SJSA1 (cell line): ENCODE measurements at places on chromosomes 3 and 15. TPM values are rescaled to one million over a fixed set of nuclear protein-coding genes. Genes with fewer than 3 reads are reported as not detected.

GRCh38 chr15:41851167-41851523 is 12.5 kb downstream of the PLA2G4B start:
- no peak for DNase-seq

- no peak for DNase-seq
Observed at GRCh38 chr3:161038725-161039124, 66.4 kb downstream of the B3GALNT1 start.

DNA sequence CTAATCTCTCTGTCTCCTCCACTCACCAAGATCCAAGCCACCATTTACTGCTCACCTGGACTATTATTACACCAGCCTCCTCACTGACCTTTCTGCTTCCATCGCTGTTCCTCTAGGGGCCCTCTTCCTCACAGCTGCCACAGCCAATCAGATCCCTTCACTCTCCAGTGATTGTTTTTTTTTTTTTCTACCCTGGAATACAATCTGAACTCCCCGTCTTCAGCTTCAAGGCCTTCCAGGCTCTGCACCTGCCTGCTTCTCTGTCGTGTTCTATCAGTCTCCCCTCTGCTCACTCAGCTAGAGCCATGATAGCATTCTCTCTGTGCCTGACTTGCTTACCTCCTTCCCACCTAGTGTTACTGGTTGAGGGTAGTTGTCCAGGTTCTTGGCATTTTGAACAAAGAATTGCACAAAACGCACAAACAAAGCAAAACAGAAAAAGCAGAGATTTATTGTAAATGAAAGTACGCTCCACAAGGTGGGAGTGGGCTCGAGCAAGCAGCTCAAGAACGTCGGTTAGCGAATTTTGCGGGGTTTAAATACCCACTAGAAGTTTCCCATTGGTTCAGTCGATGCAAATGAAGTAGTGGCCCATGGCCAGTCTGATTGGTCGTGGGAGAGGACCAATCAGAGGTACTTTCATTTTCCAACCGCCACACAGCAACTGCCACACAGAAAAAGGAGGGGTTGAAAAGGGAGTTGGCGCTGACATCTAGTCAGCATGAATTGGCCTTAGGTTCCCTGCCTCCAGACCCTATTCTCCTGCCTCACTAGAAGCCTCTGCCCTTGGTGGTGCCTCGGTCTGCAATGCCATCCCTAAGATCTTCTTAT is 188.9 kb downstream of the TLE3 start:
- DNase-seq = no peak

The C3orf85 gene
- total RNA-seq = not detected in 2 replicates

- no peak for DNase-seq
Observed at GRCh38 chr3:149273096-149273751, 51.6 kb upstream of the CP start.

DNA sequence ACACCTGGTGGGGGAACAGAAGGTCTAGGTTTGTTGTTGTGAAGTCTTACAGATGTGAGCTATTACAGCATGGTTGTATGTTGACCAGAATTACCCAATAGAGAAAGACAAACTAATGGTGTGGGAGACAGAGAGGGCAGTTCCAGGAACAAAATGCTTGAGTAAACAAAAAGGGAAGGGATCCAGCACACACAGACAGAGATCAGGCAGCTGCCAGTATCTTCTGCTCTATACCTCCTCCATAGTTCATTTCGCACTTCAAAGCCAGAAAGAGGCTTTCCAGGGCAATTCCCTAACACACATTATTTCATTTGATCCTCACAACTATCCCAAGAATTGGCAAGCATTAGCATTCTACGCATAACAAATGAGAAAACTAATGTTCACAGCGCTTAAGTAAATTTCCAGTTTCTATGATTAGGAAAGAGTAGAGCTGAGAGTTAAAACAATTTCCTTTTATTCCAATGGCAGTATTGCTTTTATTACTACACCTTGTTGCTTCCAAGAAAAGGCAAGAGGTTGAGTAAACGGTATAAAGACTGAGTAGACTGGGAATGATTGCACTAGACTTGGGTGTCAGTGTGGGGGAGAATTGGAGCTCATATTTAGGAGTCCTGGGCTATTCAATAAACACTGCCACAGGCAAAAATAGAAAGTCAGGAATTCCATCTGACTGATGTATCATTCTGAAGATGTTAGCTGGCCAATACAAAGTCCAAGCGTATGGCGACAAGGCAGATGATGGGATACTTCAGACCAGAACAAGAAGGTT is 39.7 kb upstream of the ZNF280D start:
- DNase-seq = peak; percentile 16

DNA sequence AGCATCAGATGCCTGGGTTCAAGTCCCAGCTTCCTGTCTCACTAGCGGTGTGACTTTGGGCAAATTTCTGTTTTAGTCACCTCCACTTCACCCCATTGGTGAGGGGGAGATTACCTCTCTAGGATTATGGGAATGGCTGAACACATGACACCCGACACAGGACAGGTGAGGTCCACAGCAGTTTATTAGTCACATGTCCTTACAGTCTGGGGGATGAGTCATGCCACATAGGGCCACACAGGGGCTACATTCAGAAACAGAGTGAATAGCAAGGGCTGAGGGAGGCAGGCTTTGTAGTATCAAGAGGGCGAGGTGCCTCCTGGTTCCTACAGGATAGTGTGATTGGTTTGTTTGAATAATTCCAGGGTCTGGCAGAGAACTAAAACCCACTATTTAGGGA is 15.2 kb upstream of the ITGA11 start:
- DNase-seq = no peak

- DNase-seq = no peak
Observed at GRCh38 chr3:64360280-64360679, 135.0 kb upstream of the PRICKLE2 start.

The PYGO1 gene
- 5.9 and 9.9 TPM in 2 replicates for total RNA-seq

- DNase-seq = no peak
Observed at GRCh38 chr3:4936982-4937614, 42.1 kb upstream of the BHLHE40 start.

GRCh38 chr3:165835431-165835830 is 1.8 kb downstream of the BCHE start:
- no peak for DNase-seq

GRCh38 chr3:36211652-36211999 is 168.7 kb upstream of the STAC start:
- no peak for DNase-seq

DNA sequence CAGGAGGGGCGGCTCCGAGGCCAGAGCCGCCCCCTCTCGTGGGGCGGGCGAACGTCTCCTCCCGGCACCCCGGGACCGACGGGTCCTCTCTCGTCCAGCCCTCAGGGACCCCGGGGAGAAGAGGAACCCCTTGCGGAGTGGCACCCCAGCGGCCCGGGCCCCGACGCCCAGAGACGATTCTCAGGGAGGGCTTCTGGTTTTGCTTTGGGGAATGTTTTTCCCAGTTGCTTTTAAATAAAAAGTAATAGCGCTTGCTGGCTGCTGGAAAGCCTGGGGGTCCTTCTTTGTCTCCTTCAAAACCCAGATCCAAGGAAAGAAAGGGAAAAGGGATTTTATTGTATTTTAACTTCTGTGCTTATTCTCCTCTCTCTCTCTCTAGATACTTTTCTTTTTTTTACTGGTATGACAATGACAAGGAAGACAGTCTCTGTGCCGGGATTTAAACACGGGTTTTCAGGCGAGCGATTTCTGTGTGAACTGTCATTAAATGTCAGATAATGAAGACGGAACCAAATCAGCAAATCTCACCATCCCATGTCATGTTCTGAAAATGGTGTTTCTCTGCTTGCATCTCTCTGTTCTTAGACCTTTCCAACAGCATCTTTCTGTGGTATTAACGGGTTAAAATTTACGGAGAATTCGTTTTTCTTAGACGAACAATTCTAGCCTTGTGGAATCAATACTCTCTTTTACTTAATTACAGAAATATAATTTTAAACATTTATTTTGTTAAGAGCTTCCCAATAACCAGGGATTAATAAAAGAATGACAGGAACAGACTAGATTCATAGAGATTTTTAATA is 530 bp upstream of the PCOLCE2 start:
- no peak for DNase-seq

- DNase-seq = no peak
Observed at GRCh38 chr3:145719114-145719513, 441.9 kb downstream of the PLOD2 start.

The GPR149 gene
- not detected in 2 replicates for total RNA-seq

- DNase-seq = peak; percentile 60
Observed at GRCh38 chr15:58369261-58369701, 62.5 kb upstream of the LIPC start.

The C3orf49 gene
- total RNA-seq = not detected in 2 replicates

The EHHADH gene
- 3.1 and 4.6 TPM in 2 replicates for total RNA-seq

The RPL14 gene
- 303 and 410 TPM in 2 replicates for total RNA-seq

GRCh38 chr3:187000711-187001151 is 70.4 kb downstream of the ST6GAL1 start:
- no peak for DNase-seq

DNA sequence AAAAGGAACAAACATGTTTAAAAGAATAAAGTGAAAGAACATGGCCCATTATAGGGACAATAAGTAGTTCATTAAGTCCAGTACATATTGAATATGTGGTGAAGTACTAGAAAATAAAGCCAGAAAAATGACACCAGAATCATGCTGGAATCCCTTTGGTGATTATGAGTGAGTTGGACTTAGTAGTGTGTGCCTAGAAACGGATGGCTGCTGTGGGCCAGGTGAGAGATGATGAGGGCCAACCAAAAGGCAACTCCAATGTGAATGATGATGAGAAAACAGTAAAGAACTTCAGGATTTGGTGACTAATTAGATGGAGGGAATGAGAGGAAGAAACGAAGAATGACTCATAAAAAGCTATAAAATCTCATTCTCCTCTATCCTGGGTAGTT is 3.3 kb downstream of the CRYGS start:
- no peak for DNase-seq

DNA sequence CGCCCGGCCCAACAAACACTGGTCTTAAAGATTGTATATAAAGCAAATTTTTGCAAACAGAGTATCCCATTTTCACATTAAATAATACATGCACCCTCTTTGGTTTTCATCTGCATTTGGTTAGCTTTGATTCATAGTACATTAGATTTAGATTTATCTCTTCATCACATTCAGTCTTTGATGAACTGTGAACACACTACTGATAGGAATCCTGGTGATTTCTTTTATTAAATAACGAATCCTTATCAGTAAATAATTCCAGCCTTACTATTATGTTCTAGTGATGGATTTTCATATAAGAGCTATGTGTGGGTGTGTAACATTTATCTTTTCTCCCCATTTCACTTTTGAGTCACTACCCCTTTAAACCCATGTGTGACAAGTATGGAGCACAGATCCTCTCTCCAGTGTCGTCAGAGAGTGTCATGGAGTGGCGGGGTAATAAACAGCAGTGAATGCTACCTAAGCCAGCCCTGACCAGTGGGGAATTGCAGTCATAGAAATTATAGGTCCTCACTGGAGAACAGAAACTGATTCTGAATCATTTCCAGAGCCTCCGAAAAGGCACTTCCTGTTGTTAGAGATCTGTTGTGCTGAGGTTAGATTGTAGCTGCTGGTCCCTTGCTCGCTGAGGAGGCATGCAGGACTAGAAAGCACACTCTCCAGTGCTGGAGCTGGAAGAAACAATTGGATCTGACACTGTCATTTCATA is 22.0 kb downstream of the SLC7A14 start:
- DNase-seq = no peak

- DNase-seq = peak; percentile 87
Observed at GRCh38 chr3:158167737-158168557, 58.1 kb downstream of the RSRC1 start.

The IQCF5 gene
- total RNA-seq = not detected in 2 replicates

The ZMAT3 gene
- 8.4 and 13.1 TPM in 2 replicates for total RNA-seq

The GOLGA6L7 gene
- not detected in 2 replicates for total RNA-seq

DNA sequence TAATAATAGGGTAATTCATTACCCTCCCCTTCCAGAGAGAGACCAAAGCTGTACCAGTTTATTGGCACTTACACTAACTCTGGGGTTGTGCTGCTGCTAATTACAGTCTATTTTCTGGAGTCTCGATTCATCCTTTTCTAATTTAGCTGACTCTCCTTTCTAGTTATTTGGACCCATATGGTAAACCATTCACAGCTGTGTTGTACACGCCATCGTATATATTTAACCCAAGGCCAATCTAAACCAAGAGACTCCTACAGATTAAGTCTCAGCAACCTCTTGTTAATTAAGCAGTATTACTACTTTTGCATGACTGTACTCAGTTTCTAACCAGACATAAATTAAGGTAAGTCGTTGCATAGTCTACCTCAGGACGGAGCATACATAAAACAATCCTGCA is 22.5 kb downstream of the ANXA2 start:
- DNase-seq = no peak

DNA sequence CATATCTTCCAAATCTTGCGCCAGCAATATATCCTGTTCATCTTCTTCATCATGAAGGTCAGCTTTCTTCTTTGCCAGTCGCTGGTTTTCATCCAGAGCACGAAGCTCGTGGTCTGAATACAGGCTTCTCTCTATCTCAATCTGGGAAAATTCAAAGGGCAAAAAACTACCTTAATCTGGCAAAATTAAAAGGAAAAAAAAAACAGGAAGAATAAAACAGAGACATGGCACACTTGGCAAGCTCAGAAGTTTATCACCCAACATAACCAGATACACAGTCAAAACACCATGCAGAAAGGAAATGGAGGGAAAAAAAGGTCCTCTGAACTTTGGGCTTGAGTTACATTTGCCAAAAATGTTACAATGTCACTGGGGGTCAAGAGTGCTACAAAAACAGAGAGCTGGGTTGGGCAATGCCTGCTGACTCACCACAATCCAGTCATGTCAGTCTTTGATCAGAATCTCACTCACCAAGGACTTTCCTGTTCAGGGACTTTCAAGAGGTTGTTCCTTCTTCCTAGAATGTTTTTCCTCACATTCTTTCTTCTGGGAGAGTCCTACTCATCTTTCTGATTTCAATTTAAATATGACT is 1.5 kb downstream of the MRPL46 start:
- no peak for DNase-seq

DNA sequence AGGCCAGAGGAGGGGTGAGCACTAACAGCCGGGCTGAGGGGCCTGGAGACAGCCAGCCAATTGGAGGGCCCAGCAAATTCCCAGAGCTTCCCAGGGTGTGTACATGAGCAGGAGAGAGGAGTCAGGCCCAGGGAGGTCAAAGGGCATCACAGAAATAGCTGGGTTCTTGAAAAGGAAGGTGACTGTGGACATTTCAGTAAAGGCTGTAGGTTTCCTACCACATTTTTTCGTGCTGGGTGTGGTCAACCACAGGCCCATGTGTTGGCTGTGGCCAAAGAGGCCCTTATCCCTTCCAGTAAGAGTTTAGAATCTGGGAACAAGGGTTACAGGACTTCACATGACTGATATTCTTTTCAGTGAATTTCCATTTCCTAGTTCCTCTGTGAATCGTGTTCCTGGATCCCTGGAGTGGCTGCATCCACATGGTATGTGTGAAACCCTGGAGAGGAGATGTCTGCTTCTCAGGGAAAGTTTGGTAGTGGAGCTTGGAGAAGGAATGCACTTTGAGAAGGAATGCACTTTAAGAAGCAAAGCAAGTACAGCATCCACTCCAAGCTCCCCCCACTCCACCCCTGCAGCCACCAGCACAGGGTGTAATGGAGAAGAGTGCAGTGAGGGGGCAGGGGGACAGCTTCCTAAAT is 73.2 kb upstream of the HEG1 start:
- peak; percentile 59 for DNase-seq

DNA sequence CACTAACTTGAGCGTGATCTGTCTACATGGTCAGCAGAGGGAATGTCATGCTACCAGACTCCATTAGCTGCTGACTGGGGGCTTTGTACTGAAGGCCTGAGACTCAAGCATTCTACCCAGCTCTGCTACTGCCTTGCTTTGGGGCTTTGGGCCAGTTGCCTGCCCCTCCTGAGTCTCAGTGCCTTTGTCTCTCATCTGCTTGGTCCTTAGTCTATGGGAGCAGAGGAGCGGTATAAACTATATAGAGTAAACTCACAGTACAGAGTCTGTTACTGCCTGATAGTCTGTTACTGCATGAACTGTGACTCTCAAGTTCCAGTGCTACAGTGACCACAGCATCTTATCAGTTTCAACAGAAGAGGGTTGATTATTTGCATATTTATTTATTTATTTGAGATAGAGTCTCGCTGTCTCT is 38.5 kb upstream of the C15orf39 start:
- DNase-seq = no peak
